ENCODE measurements at places on chromosomes 6 and 20.
A peak's percentile ranks its signal among the peaks of the same experiment; 100 is the strongest.

DNA sequence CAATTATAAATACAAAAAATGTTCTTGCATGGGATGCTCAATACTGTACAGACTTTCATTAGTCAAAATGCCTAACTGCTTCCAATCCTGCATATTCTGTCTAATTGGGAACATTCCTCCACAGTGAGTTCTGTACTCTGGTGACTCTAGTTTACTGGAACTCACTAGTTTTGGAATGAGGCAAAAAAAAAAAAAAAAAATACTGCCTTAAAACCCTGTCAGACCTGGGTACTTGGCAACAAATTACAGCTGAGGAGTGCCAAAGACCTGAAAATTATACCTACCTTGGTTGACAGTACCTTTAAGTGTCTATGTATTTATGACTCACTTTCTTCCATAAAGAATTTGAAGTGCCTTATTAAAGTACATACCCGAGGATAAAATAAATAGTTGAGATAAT is 276.7 kb downstream of the FARS2 start:
- no peak for DNase-seq

- no peak for DNase-seq
Observed at GRCh38 chr20:23096097-23096496, 10.0 kb upstream of the CD93 start.

GRCh38 chr6:75419416-75419815 is 74.2 kb downstream of the FILIP1 start:
- DNase-seq = no peak

DNA sequence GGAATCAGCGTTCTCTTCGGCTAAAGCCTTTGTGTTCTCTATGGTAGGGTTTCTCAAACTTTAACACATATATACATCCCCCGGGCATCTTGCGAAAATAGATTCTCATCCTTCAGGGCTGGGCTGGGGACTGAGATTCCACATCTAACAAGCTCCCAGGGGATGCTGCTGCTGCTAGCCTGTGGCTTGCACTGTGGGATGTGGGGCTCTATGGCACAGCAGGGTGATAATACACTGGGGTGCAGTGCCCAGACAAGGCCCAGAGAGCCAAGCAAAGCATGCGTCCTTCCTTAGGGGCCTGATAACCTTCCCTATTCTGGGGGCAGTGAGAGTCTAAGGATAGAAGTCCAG is 102.0 kb downstream of the LAMP5 start:
- DNase-seq = no peak

DNA sequence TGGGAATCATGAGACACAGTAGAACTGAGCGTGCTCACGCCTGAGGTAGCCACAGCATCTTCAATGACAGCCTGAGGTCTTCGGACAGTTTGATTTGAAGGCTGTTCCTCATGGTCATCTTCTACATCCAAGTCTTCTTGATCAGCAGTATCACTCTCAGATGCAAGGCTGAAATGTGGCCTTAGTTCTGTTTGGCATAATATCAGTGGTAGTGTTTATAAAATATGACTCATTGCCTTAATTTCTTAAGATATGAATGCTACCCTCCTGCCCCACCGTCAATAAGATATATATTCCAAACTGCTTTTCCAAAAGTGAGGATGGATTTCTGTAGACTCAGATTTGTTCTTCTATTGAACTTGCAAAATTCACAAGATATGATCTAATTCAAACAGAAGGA is 17.5 kb upstream of the MAP7 start:
- no peak for DNase-seq

GRCh38 chr6:76275746-76276145 is 203.3 kb upstream of the IMPG1 start:
- no peak for DNase-seq

DNA sequence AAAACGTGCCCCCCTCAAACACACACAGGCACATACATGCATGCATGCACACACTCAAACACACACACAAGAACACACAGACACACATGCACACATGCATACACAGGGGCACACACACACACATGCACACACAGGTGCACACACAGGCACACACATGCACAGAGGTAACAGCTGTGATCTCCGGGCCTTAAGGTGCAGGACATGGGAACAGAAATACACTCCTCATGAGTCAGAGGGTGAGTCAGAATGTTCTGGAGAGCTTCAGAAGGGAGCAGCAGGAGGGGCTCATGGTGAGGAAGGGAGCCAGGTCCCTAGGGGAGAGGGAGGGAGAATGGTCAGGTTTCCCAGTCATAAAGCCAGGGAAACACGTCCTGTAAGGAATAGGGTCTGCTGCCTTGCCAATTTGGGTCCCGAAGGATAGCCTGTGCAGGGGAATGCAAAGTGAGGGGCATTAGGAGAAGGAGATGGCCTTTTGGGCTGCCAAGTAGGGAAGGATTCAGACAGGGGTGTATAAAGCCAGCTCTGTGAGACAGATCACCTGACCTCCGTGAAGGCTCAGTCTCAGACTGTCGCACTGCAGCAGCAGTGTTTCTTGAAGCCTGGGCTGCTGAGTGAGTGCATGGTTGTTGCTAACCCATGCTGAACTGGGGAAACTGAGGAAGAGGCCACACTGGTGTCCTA is 123.9 kb downstream of the MAFB start:
- DNase-seq = no peak

DNA sequence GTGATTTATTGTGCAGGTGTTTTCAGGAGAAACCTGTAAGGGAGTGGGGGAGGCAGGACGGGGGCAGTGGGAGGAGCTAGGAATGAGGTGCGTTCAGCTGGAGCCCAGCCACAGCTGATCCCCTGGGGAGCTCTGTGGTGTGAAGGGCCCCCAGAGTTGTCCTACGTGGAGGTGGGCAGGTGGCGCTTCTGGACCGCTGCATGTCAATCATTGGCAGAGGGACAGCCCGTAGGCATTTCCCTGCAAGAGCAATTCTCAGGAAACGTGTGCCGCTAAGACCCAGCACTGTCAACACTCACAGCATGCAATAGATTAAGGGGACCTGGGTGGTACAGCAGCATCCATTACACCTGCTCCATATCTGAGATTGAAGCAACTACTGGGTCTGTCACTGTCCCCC is 88.0 kb downstream of the PRND start:
- no peak for DNase-seq

DNA sequence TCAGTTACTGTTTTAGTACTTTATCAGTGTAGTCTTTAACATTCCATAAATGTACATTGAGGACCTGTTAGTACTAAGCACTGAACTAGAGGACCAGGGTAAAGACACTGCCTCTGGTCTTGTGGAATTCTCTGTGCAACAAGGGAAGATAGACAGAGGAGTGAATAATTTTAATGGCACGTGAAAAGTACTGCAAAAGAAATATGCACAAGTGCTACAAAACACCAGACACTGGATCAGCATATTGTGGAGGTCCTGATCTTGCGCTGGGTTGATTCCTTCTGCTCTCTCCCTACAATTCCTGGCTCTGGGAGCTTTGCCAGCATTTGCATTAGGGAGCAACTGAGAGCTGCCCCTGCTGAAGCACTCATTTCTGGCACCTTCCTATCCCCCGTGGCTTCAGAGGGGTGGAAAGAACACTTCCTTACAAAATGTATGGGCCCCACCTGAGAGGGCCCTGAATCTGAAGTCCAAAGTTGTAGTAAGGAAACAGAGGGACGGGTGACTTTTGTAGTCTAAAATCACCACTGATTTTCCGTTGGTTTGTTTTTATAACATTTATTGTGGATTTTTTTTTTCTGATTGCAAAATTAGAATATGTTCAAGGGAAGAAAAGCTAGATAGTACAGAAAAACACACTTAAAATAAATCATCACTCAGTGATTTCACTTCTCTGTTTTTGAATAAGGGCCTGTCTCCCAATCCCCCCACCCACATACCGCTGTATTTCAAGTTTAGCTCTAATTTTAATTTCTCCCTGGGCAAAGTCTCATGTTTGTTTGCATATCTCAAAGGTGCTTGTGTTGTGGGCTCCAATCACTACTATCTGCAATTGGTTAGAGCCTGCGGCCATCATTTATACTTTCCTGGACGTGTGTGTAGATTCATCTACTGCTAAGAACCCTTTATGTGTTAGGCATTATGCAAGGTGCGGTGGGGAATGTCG is 4.9 kb downstream of the PKIG start:
- no peak for DNase-seq

DNA sequence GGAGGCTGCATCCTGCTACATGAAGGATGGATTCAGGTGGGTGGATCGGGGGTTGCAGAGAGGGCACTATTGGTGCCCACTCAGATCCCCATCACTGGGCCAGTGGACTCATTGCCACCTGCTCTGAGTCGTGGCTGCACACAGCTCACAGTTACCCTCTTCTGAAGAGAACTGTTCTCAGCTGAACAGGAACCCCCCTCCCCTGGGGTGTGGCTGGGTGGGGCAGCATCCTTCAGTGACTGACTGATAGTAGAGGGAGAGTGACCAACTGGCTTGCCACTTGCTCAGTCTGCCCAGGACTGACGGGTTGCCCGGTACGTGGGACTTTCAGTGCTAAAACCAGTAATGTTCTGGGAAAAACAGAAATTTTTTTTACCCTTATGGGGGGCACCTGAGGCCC is 494.0 kb upstream of the CHD6 start:
- no peak for DNase-seq

DNA sequence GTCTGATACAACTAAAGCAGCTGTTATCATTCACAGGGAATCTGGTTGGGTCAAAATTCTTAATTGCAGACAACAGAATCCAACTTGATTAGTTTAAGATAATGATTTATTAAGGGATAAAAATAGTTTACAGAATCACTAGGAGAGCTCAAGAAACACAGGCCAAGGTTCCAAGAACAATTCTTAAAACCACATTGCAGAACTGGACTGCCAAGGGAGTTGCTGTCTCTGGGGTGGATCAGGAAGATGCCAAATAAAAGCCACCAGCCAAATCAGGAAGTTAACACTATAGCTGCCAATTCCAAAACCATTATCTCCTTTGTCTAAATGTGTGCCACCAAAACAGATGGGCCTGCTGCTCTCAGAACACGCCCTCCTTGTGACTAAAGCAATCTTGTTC is 53.7 kb downstream of the NUDT3 start:
- DNase-seq = no peak

DNA sequence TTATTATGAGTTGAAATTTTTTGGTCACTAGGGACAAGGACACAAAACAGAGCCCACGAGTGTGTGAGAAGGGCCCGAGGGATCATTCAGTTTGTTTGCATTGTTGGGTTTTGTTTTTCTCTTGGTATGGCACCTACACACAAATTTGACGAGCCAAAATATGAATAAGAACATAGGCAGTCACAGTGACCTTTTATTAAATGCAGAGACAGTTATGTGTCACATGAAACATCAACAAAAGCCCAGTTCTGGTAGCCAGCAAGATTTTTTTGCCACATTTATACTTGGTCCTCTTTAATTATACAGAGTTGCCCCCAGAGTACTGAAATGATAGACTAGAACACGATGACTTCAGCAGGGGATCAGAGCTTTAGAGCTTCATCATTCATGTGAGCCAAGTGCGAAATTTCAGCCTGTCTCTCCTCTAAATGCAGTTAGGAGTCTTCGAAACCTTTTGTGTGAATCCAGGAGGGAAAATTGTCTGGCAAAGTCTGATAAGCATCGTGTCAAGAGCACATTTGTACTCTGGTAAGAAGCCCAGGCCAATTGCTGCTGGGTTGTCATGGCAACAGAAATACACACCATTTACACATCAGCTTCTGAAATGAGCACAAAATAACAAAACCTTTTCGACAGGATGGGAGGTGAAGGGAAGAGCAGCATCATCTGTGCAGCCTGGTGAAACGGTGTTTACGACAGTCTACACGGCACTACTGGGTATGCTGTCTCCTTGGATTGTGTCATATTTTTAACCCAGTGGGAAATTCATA is 79.2 kb upstream of the RIPOR2 start:
- DNase-seq = no peak

- no peak for DNase-seq
Observed at GRCh38 chr20:4519534-4519933, 202.2 kb upstream of the PRND start.

- DNase-seq = no peak
Observed at GRCh38 chr6:705047-705446, 12.1 kb upstream of the EXOC2 start.

DNA sequence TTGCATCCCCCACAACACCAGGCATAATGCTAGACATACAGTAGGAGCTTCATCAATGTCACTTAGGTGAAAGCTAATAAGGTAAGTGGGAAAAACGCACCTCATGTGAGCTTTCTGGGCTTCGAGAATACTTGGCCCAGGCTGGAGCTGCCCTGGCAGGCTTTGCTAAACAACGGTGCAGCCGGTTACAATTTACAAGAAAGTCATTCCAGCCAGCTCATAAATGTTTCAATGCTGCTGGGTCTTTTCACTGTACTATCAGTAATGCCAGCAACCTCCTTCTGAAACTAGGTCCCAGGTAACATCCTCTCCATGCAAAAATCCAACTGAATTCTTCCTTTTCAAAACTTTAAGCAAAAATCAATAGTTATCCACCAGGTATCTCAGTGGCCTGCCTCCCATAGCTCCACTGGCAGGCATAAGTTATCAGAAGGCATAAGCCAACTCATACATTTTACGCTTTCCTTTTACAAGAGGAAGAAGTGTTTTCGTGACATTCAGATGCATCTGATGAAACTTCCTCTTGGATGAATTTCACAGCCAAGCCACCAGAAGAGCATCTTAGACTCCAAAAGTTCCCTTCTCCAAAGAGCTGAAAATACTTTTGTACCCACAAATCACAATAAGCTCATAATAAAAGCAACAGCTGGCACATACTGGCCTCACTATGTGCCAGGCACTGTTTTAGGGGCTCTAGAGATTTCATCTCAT is 56.3 kb downstream of the RTN4IP1 start:
- DNase-seq = no peak

- DNase-seq = no peak
Observed at GRCh38 chr6:14513496-14514393, 396.2 kb downstream of the CD83 start.

GRCh38 chr6:132527791-132528190 is 10.3 kb upstream of the TAAR9 start:
- DNase-seq = no peak

DNA sequence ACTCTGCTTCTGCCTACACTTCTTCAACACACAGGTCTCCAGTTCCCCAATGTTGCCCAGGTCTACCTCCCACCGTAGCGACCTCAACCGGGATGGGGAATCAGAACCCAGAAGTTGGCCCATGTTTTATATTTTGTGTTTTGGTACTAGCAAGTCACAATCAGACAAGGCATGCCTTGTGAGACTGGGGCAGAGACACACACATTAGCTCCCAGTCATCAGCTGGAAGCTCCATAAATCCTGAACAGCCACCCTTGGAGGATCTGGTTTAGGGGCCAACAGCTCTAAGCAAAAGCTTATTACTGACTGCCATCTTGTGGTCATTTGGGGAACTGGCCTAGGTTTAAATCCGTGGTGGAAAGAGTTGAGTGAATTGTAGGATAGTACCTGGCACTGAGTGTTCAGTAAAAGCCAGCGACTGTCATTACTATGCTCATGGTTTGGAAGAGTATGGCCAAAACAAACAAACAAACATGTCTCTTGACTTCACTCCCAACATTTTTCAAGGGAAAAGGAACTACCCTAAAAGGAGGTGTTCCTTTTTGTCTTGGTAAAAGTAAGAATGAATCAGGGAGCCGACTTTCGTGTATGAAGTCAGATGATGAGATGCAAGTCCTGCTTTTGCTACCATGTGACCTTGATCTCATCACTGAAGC is 40.5 kb downstream of the PIM1 start:
- peak; percentile 70 for DNase-seq
